SW480 (cell line): ENCODE measurements at places on chromosomes 5 and 9.

- no peak for DNase-seq
Observed at GRCh38 chr5:174139623-174140022, 94.1 kb downstream of the NSG2 start.

GRCh38 chr5:71972777-71973473, 134.3 kb upstream of the MAP1B start:
- DNase-seq, result no peak

DNA sequence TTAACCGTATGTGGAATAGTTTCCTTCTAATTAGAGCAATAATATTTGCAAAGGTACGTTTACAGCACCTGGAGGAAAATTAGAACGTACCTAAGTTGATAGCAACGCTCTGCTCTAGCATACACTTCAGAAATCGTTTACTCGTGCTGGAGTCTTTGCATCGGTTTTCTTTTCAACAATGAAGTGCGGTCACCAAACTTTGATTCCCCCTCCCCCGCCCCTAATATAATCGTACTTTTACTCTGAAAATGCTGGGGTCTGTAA, 506 bp downstream of the ADAMTS19 start:
- peak; percentile 44 for DNase-seq

DNA sequence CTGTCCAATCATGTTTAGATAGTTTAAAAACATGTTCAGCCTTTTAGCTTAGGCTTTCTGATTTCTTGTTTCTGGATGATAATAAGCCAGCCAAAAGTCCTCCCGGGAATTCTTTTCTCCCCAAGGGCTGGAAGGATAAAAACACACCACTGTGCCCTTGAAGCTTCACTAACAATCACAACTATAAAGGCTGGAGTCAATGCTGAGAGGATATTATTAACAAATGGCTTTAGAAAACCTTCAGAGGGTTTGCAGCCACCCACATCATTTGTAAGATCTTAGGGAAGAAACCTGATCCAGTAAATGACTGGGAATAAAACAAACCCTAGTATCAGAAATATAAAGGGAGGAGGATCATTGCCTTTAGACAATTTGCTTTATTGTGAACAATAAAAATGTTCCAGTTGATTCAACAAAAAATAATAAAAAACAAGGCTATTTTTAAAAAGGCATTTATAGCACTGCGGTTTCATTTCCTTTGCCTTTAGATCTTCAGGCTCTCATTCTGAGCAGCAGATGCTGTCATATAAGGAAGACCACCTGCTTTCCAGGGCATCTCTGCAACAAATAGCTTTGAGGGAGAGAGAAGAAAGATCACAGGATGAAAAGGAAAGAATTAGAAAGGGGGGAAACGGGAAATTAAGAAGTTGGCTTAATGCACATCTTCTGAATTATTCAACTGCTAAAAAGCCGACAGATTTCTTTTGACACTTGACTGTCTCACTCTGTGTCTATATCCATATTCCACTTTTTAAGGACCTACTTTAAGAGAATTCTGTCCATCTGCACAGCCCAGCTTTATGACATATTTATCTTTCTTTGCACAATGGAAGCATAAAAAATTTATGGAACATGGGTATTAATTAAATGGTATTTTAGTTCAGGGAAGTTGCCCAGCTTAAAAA, 277.2 kb upstream of the SLC24A2 start:
- DNase-seq, result no peak

GRCh38 chr9:111678293-111678692, 16.9 kb downstream of the GNG10 start:
- DNase-seq, result no peak

GRCh38 chr5:175124251-175124813, 319.6 kb downstream of the DRD1 start:
- no peak for DNase-seq

GRCh38 chr5:76652809-76653414, 29.7 kb upstream of the F2RL2 start:
- DNase-seq, result no peak
